Mesenteric fat pad (tissue), 1 donor: ENCODE measurements at places on chromosomes 11 and 22.
A peak's percentile ranks its signal among the peaks of the same experiment; 100 is the strongest.

GRCh38 chr11:74171997-74172396, 908 bp downstream of the PPME1 start:
- no peak for DNase-seq

- no peak for DNase-seq
Observed at GRCh38 chr22:45740236-45740635, 68.6 kb downstream of the ATXN10 start.

- DNase-seq: no peak
Observed at GRCh38 chr11:27111896-27112295, 71.3 kb downstream of the BBOX1 start.

GRCh38 chr11:128678024-128678423, 15.8 kb upstream of the FLI1 start:
- DNase-seq: no peak

- DNase-seq: no peak
Observed at GRCh38 chr11:74672332-74672955, 58.8 kb downstream of the CHRDL2 start.

- DNase-seq: no peak
Observed at GRCh38 chr22:27726686-27727449, 74.7 kb downstream of the MN1 start.

DNA sequence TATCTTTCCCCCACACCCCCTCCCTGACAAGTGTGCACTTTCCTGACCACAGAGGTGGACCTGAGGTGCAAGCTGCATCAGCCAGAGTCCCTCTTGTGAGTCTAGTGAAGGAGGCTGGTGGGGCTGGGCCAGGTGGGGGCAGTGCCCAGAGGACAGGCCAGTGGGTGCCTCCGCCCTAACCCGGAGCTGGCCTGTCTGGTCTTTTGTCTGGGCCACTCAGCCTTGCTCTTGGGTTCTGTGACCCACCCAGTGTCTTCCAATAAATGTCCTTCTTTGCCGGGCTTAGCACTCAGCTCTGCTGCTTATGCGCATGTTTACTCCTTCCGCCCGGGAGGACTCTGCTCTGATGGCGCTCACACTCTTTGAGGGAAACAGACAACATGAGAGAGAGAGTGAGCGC, 526.2 kb downstream of the TBC1D22A start:
- peak; percentile 60 for DNase-seq

GRCh38 chr11:45320371-45320770, 34.2 kb upstream of the SYT13 start:
- DNase-seq: no peak

DNA sequence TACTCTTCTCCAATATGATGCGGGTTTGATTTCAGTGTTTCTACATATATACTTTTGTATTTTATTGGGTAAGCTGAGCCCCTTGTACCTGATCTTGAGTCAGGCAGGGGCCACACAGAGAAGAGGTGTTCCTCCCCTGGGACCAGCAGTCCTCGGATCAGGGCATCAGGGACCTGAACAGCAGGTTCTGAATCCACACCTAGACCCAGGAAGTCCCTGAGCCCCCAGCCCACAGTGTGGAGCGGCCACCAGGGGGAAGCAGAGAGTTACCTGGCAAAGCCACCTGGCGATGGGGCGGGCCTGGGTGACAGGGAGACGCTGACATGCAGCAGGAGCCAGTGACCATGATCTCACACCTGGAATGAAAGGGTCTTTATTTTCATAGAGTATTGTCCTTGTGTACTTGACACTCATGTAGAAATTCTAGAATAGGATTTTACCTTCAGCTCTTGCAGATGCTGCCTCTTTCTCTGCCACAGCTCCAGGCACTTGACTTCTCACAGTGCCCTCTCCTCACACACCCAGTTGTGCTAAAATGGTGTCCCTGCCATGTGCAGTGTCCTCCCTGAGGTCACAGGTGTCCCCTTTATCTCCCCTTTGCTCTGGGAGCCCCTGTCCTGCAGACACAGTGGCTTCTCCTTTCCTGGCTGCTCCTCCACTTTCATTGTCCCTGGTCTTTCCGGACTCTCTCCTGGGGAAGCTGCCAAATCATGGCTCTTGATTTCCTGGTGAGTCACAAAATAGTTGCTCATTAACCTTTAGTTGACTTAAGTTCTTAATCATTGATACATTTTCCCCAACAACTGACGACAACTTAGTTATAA, 48.5 kb downstream of the GGTLC2 start:
- DNase-seq: peak; percentile 88

GRCh38 chr22:50674606-50675552, 2.3 kb downstream of the SHANK3 start:
- peak; percentile 85 for DNase-seq

DNA sequence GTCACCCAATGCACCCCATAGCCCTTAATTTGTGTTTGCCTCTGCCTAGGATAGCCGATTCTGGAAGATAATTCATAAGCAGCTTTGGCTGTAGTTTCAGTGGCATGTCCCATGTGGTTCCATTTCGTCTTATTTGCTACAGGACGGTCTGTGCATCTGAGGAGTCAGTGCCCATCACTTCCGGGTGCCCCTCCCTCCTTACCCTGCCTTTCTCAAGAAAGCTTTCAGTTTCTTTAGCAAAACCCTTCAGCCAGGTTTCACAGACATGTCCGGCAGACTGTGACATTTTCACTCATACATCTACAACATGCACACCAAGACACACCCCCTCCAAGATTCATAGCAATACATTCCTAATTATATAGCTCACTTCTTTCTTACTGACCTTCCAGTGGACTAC, 14.3 kb downstream of the TP53AIP1 start:
- no peak for DNase-seq

DNA sequence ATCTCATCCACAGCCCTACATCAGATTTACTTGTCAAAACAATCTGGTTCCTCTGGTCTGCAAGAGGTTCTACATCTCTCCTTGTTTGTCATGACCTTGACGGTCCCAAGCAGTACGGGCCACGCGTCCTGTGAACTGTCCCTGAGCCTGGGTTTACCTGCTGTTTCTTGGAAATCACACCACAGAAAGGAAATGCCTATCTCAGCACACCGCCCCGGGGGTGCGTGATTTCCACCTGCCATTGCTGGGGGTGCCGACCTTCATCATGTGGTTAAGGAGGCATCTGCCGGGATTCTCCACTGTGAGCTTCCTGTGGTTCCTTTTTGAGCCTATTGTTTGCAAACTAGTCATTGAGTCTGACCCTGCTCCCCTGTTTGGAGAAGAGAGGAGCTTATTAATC, 1363.4 kb downstream of the BRD1 start:
- peak; percentile 47 for DNase-seq

DNA sequence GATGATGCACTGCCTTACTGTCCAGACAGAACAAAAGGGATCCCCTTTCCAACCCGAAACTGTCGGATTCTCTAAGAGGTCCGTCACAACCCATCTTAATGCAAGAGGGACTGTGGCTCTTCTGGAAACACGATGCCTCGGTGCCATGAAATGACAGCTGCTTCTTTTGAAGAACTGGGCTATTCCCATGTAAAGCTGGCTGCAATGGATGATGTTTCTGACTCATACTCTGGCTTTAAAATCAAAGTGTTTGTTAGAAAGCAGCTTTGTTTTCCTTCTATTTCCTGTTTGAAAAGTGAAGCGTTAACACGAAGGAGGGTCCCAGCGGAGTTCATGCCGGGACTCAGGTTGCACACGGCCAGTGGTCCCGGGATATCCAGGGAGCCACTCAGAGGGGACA, 3.1 kb downstream of the TP53AIP1 start:
- no peak for DNase-seq

DNA sequence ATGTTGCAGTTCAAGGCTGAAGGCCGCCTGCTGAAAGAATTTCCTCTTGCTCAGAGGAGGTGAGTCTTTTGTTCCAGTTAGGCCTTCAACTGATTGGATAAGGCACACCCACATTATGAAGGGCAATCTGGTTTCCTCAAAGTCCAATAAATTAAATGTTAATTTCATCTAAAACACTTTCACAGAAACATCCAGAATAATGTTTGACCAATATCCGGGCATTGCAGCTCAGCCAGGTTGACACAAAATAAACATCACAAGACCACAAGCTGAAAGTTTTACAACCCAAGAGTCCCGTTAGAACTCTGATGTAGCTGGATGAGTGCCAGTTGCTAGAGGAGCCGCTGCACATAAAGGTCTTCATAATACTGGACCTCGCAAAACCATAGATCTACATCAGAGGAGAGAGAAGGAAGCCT, 64.9 kb upstream of the EED start:
- DNase-seq: no peak

GRCh38 chr22:38891256-38891655, 19.2 kb upstream of the CBX6 start:
- DNase-seq: no peak

DNA sequence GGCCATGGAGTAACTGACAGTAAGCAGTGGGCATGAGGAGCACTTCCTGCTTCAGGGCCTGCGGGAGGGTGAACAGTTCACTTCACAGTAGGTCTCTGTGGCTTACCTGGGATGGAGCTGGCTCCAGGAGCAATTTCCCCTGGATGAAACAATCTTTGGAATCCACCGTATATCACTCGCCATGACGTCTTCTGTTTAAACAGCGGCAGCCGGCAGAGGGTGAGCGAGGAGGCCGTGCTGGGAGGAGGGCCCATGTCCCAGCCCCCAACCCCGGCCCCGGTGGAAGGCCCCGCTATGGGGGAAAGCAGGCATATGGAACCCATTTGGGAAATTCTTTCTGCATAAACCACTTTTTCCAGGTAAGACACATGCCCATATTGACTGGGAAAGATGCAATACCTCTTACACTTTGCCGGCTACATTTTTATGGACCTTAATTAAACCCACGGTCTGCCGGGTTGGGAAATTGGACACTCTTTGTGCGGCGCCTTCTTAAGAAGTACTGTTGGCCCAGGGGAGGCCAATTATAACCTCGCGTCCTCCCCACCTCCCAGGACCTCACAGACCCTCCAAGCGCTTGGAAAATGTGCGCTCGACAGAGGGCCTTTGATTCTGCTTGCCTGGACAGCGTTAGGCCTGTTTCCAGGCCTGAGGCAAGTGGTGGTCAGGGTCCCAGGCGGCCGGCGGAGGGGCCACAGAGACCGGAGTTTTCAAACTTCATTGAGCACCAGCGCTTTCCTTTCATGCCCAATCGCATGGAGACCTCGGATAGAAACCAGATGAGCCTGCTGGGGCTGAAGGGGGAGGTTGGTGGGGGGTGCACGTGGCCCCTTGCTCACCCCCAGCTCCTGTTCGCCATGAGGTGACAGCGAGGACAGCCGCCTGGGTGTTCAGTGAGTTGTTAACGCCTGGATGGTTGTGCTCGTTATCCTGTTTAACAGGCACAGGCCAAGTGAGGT, 40.4 kb downstream of the SMIM38 start:
- no peak for DNase-seq

- no peak for DNase-seq
Observed at GRCh38 chr11:88105951-88106350, 69.3 kb downstream of the RAB38 start.

- peak; percentile 37 for DNase-seq
Observed at GRCh38 chr11:63573881-63574855, 11.0 kb upstream of the PLAAT2 start.

GRCh38 chr11:63537293-63538101, 889 bp downstream of the PLAAT4 start:
- DNase-seq: no peak

DNA sequence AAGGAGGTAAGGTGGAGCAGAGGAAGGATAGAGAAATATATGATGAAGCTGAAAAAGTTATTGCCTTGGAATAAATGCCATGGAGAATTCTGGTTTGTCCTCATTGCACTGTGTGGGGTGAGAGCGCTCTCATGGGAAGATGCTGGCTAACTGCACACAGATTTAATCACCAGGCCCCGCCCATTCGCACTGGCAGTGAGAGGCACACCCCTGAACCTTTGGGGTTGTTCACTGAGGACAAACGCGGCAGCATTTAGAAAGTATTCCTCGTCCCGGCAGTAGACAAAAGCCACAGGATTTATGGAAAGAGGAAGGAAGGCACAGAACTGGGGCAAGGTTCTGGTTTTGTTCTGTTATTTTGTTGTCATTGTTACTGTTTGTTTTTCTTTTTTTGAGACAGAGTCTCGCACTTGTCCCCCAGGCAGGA, 70.2 kb downstream of the MED15 start:
- DNase-seq: no peak

DNA sequence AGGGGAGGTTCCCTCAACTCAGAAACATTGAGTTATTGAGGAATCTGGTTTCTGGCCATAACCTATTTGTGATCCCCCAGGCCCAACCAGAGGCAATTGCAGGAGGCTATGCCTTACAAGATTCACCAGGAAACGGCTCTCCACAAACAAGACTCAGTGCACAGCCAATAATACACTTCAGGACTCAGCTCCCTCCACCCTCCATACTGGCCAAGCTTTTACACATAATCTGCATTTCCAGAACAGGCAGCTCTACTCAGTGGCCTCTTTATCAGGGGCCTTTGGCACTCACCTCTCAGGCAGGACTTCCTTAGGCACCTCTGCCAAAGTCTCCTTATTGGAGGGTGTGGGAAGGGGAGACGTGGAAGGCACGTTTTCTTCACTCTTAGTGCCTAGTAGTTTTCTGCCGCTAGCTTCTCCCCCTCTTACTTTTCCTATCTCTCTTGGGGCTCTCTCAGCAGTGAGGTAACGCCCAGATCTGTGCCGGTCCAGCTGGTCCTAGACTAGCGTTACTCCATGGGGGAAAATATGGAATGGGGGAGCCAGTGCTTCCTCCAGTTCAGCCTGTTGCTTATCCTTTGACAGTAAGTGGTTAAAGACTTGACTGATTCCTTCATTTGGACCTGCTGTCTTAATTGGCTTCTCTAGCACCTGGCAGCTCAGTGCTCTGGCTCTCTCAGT, 62.8 kb upstream of the ANO3 start:
- no peak for DNase-seq

GRCh38 chr11:57277845-57278720, 41.0 kb upstream of the APLNR start:
- no peak for DNase-seq

DNA sequence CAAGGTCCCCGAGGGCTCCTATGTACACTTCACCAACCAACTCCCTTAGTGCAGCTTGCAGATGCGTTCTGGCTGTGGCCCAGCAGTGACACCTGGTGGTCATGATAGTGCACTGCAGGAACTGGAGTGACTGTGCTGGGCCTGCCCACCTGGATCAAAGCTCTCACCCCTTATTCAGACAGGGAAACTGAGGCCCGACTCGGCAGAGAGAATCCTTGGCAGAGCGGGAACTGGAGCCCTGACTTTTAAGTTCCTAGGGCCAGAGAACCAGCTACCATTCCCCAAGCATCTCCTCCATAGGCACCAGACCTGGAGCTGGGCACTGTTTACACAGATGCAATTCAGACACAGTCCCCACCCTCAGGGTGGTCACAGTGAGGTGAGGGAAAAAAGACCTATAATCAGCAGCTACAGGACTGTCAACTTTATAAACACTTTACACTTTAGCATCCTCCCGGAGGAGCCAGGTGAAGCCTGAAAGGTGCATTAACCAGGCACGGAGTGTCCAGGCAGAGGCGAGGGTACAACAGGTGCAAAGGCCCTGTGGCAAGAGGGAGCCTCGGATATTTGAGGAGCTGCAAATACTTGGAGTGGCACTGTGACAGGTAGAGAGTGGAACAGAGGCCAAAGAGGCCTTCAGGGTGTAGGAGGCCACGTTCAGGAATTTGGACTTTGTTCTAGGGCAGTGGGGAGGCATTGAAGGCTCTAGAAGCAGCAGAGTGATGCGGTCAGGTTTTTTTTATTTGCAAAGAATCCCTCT, 22.0 kb downstream of the RHBDD3 start:
- DNase-seq: no peak
